B cell (primary cell): ENCODE measurements at places on chromosomes 7 and 10. TPM values are rescaled to one million over a fixed set of nuclear protein-coding genes. Genes with fewer than 3 reads are reported as not detected.

GRCh38 chr7:70704831-70705346 is 427.1 kb upstream of the GALNT17 start:
- DNase-seq = no peak

GRCh38 chr7:118003476-118003875 is 130.2 kb upstream of the CTTNBP2 start:
- no peak for DNase-seq

DNA sequence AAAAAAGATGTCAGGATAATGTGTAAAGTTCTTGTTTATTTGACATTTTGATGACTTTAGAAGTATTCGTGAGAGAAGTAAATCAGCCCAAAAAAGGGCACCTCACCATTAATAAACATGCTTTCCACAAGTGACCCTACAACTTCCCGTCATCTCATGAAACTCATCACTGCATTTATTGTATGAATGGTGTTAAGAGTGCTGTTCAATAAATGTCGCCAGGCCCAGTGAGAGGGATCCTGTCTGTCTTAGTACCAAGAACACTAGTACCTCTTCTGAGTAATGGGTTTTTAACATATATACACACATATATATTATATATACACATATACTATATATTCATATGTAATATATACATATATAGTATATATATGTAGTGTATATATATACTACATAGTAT is 61.9 kb downstream of the TMEM26 start:
- DNase-seq = no peak

CDNF gene
- 1.4 and 1.6 TPM in 2 replicates for total RNA-seq

DNA sequence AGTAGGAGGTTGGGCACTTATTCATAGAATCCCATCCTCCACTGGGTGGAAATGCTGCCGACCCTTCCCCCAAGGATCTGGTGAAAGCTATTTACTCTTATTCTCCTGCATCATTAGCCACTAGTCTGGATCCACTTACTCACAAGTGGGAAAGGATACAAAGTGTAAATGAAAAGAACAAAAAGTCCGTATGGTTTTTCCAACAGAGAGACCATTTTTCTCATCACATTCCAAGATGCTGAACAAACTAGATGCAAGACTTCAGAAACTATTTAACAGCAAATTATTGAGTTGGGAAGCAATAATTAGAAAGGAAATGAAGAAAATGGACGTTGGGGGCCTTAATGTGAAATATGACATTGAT is 242.4 kb upstream of the GLI3 start:
- DNase-seq = no peak
